ENCODE measurements at places on chromosomes 3 and 15.
A peak's percentile ranks its signal among the peaks of the same experiment; 100 is the strongest.

GRCh38 chr3:41088882-41089281 is 110.4 kb upstream of the CTNNB1 start:
- no peak for DNase-seq

- no peak for DNase-seq
Observed at GRCh38 chr3:22371607-22372291, 620.7 kb upstream of the ZNF385D start.

DNA sequence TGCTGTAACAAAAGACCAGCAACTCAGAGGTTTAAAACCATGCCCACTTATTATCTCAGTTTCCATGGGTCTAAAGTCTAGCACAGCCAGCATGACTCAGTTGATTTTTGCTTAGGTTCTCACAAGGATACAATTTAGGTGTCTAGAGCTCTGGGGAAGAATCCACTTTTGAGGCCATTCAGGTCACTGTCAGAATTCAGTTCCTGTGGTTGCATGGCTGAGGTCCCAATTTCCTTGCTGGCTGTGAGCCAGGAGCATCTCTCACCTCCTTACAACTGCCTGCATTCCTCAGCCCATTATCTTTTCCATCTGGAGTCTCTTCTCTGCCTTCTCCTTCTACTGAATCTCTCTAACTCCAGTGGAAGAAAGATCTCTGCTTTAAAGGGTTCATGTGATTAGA is 240.5 kb upstream of the CFAP20DC start:
- DNase-seq = no peak

GRCh38 chr3:123048480-123049237 is 18.2 kb upstream of the PDIA5 start:
- DNase-seq = no peak

DNA sequence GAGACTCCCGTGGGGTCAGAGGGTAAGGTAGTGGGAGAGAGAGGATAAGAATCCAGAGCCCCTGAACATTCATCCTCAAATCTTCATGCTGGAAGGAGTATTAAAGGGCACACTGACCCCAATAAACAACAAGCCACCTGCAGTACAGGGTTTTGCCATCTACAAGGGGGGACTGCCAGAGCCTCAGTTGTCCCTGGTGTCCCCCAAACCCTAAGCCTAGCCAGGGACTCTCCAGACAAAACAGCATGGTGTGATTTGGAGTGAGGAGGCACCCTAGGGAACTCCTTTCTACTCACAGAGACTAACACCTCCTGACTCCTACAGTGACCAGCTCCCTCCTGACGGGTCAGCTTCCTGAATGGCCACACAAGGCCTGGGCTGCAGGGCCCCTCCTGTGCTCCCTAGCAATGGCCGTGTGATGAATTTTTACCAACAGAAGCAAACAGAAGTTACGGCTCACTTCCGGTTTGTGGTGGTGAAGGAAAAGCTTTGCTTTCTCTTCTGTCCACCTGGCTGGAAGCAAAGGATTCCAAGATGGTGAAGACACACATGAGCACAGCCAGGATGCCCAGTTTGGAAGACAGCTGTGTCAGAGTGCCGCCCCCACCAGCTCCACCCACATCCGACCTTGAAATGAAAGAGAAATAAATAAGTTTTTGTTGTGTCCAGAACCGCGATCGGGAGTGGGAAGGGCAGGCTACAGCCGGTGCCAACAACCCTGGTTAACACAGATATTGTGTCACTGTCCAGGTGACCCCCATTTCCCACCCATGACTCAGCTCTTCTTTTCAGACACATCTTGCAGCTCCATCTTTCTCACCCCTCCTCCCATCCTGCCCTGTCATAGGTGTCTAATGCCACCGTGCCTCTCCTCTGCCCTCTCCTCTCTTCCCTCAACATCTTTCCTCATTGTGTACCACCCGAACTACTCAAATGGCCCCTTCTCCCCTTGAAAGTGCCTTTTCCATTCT is 69.6 kb upstream of the ATP13A3 start:
- no peak for DNase-seq

- peak; percentile 37 for DNase-seq
Observed at GRCh38 chr3:111859974-111860859, 1.2 kb downstream of the PHLDB2 start.

DNA sequence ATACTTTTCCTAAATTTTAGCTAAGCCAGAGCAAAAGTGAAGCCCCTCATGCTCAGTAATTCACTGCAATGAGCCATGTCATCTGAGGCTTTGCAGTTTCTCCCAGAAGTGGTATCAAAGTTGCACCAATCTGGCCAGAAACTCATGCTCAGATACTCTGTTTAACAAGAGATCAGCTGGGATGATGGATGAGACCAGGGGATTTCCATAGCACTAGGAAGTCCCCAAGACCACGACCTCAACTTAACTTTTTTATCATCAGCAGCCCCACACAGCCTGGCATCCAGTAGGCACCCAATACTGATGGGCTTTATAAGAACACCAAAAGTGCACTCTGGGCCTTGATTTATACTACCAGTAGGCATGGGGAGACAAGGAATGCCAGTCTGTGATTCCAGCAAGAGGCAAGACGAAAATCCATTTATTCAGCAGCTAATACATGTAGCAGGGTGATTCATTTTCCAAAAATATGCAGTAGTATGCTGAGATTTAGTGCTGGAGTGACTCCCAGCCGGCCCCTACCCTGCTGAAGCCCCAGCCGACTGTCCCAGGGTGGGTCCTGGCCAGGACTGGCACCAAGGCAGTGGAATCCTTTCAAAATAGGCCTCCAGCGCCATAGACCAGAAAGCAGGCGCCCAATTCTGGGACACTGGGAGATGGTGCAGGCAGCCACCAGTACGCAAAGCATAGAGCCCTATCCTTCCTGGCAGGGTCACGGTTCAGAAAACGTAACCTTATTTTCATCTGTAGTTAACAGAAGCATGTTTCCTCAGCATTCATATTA is 612 bp upstream of the LDHAL6B start:
- DNase-seq = no peak

DNA sequence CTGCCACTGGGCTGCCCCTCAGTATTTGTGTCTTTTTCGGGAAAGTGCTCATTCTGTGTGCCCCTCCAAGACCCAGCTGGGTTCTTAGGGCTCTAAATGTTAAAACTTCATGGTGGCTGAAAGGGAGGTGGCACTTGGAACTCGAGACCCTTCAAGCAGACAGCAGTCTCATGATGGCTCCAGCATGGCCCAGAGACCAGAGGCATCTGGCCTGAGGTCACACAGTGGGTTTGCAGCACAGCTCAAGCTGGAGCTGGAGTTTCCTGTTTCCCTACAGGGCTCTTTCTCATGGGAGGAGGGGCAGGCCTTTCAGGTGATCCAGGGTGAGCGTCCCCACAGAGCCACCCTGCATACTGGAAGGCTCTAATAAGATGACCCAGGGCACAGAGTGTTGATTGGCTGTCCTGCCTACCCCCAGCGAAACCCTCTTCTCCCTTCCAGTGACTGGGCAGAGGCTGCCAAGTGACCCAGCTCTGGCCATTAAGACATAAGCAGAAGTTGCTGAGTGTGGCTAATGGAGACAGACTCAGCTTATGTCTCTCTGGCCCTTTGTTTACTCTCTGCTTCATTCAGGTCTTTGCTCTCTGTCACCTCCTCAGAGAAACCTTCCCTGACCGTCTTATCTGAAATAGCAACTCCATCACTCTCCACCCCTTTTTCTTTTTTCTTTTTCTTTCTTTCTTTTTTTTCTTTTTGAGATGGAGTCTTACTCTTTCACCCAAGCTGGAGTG is 166.6 kb upstream of the SMAD3 start:
- no peak for DNase-seq

GRCh38 chr15:67592245-67592644 is 49.7 kb downstream of the MAP2K5 start:
- DNase-seq = no peak

DNA sequence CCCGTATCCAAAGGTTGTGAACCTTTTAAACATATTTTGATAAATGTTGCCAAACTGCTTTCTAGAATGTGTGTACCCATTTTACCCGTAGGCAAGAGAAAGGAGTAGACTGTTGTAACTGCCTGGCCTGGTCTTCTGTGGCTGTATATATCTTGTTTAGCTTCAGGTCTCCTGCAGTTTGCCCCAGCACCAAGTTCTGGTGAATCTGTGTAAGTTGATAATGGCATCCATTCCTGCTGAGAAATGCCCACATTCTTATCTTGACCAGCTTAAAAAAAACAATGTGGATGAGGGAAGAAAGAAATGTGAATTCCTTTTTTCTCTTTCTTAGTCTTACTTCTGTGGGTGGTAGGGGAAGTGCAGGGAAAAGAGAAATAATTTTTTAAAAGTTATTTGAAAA is 53.3 kb upstream of the TLE3 start:
- no peak for DNase-seq

DNA sequence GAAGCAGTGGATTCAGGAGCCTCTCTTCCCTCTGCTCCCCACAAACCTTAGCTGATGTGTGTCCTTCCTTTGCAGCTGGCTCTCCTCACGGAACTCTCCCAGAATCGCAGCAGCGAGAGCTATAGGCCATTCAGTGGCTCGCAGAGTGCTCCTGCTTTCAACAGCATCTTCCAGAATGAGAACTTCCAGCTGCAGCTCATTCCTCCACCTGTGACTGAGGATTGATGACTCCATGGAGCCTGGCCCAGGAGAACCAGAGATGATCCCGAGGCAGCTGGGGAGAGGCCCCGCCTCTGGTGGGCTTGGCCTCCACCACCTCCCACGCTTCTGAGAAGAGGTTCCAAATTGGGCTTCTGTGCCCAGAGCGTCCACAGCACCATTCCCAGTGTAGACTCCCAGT is 101.1 kb downstream of the C3orf70 start:
- DNase-seq = no peak

DNA sequence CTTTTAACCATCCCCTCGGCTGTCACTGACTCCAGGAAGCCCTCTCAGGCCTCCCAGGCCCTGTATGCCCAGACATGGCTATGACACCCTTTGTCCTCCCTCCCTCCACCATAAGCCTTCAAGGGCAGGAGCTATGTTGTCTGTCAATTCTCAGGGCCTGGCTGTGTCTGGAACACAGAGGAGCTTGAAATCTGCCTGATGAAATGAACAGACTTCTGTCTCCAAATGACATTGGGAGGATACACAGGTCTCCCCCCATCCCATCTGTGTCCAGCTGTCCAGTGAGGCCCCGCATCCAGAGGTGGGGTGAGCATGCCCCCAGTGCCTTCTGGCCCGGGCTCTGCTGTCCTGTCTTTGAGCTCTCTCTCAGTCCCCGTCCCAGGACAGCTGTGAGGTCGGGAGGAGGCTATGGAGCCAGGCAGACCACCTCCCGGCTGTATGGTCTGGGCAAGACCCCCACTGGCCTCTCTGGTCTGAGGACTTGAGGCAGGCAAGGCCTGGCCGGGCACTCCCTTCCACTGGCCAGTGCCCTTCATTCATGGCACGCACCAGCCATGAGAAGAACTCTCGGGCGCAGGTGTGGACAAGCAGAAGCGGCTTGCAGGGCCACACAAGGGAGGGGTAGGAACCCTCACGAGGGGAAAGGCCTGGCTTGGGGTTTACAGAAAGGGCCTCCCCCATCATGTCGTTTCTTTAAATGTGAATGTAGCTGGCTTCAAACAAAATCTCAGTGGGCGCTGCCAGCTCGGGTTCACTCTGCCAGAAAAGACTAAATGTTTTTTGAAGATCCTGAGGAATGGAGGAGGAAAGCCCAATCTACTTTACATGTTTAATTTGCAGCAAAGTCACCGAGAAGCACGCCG is 38.9 kb downstream of the PCSK6 start:
- DNase-seq = no peak

- no peak for DNase-seq
Observed at GRCh38 chr3:49873623-49874022, 3.9 kb upstream of the CAMKV start.

DNA sequence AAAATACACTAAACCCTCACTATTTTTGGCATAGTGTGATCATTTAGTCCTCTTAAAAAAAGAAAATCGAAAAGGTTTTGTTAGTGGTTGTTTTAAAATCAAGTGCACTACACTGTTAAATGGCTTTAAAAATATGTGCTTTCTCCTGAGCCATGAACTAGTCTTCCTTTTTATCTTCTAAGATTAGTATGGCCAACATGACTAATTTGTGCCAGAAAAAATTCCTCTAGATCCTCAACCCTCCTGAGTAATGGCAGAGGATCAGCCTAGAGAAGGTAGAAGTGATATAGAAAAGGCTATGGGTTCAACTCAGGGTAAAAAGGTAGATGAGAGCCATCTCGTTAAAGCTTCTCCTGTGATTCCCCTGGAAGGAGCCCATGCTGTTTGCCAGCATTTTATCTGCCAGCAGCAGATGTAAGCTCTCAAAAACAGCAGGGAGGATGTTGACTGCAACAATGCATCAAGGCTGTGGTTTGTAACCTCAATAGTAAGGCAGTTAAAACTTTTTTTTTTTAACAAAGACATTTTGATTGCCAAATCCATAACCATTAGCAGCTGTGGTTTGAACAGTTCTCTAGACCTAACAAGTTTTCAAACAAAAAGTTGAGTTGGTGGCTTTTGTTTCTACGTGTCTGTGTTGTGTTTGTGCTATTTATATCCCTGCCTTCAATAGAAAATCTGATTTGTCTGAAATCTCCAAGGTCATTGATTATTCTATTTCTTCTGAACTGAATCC is 30.2 kb upstream of the ZNF609 start:
- DNase-seq = peak; percentile 4

- no peak for DNase-seq
Observed at GRCh38 chr15:51198701-51199232, 104.1 kb upstream of the TNFAIP8L3 start.

DNA sequence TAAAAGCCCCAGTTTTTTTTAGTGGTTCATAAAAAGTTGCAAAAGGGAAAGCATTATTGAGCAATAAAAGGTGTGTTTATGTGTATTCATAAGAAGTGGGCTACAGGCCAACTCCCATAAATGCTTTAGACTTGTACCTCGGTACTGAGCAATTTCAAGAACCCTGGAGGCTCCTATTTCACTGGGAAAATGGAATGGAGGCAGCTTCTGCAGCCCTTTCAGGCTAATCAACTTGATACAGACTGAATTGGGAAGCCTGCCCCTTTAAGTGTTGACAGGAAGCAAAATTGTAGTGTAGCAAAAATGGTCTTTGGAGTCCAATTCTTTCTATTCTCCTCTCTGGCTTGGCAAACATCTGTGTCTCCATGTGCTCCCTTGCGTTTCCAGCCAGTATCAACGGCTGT is 118.8 kb downstream of the ECT2 start:
- DNase-seq = no peak

- DNase-seq = no peak
Observed at GRCh38 chr3:50364573-50365079, 5.3 kb upstream of the TMEM115 start.

DNA sequence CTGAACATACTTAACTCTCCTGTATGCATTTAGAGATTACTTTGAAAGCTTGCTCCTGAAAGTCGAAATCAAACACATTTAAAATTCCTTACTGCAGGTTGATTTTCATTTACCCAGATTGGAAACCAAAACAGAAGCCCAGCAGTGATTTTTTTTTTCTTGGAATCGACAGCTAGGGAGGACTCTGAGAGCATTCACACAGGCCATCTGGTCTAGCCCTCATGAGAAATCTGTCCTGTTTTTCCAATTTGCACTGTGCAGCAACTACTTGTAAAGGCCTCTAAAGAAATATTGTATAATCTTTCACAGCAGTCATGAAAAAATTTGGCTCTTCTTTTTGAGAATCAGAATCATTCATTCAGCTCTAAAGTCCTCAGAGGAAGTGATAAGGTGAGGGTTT is 179.2 kb downstream of the KCNAB1 start:
- no peak for DNase-seq

GRCh38 chr3:186247821-186248814 is 113.9 kb downstream of the DGKG start:
- DNase-seq = no peak

Measured in stimulated activated CD8-positive, alpha-beta memory T cell treated with anti-CD3 and anti-CD28 coated beads, Interleukin-4, amount 100 ng/mL, for 1 hour (primary cell).